ENCODE measurements at places on chromosomes 7 and 10.
A peak's percentile ranks its signal among the peaks of the same experiment; 100 is the strongest.

DNA sequence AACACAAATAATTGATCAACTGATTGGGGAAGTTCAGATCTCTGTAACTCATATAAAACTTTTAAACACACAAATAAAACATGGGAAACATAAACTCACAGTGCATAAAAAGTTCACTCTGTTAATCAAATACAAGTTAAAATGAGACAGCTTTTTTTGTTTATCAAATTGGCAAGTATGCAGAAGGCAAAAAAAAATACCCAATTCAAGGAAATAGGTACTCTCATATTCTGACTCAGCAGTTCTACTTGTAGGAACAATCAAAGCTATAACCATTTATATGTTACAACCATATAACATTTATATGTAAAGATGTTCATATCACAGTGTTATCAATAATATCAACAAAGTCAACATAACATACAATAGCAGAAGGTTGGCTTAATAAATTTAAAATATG is 102.0 kb downstream of the CNOT4 start:
- no peak for DNase-seq

DNA sequence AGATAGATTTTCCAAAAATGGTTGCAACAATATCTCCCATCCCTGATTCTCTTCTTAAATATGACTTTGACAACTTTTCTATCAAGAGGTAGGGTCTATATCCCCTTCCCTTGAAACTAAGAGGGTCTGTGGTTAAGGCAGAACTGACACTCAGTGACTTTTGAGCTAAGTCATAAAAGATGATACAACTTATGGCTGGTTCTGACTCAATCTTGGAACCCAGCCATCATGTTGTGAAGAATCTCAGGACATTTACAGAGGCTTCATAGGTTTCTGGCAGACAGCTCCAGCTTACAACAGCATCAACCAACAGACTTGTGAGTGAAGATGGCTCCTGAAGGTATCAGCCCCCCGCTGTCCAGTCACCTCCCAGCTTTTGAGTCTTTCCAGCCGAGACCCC is 203.5 kb downstream of the RNLS start:
- peak; percentile 32 for DNase-seq

GRCh38 chr10:67277402-67277801 is 351.6 kb downstream of the LRRTM3 start:
- no peak for DNase-seq

GRCh38 chr10:89281606-89282395 is 20.0 kb upstream of the IFIT2 start:
- no peak for DNase-seq

DNA sequence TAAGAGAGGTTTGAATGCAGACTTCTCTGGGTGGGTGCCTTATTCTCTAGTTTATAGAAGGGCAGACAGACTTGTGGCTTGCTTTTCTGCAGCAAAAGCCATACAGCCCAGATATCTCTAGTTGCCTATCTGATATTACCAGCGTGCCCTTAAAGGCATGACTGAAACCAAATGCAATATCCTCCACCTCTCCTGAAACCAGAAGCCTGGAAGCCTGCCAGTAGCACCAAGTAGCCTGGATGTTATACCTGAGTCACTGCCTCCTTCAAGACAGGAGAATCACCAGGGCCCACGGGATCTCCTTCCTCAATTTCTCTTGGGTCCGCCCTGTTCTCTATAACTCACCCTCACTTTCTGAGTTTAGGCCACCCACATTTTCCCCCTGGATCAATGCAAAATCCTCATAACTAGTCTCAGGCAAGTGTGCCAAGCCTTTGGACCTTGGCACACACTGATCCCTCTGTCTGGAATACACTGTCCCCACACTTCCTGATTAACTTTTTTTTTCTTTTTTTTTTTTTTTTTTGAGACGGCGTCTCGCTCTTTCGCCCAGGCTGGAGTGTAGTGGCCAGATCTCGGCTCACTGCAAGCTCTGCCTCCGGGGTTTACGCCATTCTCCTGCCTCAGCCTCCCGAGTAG is 638.4 kb downstream of the GALNT17 start:
- DNase-seq = no peak

DNA sequence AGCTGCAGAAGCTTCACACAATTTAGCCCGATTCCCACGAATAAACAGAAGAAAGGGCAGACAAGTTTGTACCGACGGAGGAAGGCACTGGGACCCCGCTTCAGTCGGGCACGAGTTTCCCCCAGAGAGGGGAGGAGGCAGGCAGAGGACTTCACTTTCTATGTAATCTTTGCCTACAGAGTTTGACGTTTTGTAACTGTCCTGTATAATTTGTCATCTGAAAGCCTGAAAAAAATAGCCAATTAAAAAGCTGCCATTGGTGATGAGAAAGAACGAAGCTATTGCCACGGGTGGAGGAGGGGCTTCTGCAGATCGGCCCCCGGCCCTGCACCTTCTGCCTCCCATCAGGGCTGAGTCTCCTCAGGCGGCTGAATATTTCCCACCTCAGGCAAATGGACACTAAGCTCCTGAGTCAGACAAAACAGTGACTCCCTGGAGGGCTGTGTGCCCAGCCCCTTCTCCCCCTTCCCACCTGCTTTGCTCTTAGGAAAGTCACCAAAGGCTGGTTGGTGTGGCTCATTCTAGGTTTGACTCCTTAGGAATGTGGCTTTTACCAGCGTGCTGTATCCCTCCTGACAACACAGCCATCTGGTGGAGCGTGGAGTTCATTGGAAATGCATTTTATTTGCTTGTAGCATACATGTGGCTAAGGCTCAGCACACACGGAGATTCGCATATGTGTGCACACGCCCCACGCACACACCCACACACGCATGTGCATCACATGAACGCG is 117.4 kb downstream of the VIPR2 start:
- no peak for DNase-seq

All from smooth muscle cell of the brain vasculature (primary cell).